ENCODE measurements at places on chromosomes 3 and 15. TPM values are rescaled to one million over a fixed set of nuclear protein-coding genes. Genes with fewer than 3 reads are reported as not detected.

GRCh38 chr3:71545330-71545729 lies 38.2 kb downstream of the FOXP1 start:
- DNase-seq: no peak

GRCh38 chr3:26118165-26118564 lies 328.3 kb downstream of the OXSM start:
- no peak for DNase-seq

SELENOS gene
- total RNA-seq: 84.6 TPM

NTRK3 gene
- total RNA-seq: not detected

SMCO1 gene
- under 0.01 TPM for total RNA-seq
